Left ventricle myocardium superior (tissue), 1 donor: ENCODE measurements at places on chromosomes 13 and 19. TPM values are rescaled to one million over a fixed set of nuclear protein-coding genes. Genes with fewer than 3 reads are reported as not detected.

Gene LAIR1
- 5.9 TPM for total RNA-seq

Gene RAB20
- total RNA-seq: 10.3 TPM

Gene CEACAM20
- total RNA-seq: not detected

Gene SLITRK1
- not detected for total RNA-seq

Gene SMIM24
- total RNA-seq: not detected

Gene DMPK
- total RNA-seq: 275 TPM

Gene KLK15
- not detected for total RNA-seq

Gene CLIP3
- 5.0 TPM for total RNA-seq

Gene LAIR2
- total RNA-seq: not detected

Gene LHB
- not detected for total RNA-seq

Gene B3GNT8
- total RNA-seq: 12.4 TPM

Gene ENOX1
- total RNA-seq: 6.8 TPM
